ENCODE measurements at places on chromosomes 3 and 15. TPM values are rescaled to one million over a fixed set of nuclear protein-coding genes. Genes with fewer than 3 reads are reported as not detected.

DNA sequence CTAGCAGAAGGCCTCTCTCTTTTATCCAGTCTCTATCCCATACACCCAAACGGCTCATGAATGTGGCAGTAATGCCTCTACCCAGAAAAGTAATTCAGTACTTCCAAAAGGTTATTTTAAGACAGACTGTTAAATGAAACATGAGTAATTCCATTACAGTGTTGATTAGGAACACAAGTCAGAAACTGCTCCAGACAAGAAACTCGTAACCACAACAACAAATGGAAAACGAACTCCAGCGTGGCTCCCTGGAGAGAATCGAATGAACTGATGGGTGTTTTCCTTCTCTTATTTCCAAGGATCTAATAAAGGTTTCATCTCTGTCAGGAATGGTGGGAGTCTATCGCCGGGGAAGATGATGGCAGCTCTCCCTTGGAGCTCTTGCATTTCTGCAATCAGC lies 228.4 kb downstream of the MAGI1 start:
- no peaks in the 10 kb centered on the region for H3K4me1 ChIP-seq
- H3K27me3 ChIP-seq: no peaks in the 10 kb centered on the region
- no peak overlapping the region for H3K27ac ChIP-seq
- H3K4me3 ChIP-seq: no peak overlapping the region
- H3K36me3 ChIP-seq: no peaks in the 10 kb centered on the region

DNA sequence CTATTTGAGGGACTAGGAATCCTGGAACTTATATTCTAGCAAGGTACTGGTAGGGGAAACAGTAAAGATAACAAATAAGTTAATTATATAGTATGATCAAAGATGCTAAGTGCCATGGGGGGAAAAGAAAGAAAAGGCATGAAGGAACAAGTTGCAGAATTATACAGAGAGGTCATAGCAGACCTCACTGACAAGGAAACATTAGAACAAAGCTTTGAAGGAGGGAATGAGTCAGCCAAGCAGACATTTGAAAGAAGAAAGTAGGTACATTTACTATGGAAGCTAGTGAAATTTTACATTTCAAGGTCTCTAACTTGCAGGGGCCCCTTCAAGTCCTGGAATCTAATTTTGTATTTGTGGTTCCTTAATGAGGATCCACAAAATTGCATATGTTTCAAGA lies 57.2 kb upstream of the TIPARP start:
- no peak overlapping the region for H3K4me3 ChIP-seq
- no peak overlapping the region for H3K27ac ChIP-seq
- no peaks in the 10 kb centered on the region for H3K4me1 ChIP-seq

Gene CHRFAM7A
- total RNA-seq: 0.50 TPM

- no peaks in the 10 kb centered on the region for H3K27me3 ChIP-seq
- DNase-seq: peak; percentile 49
- H3K4me3 ChIP-seq: peak overlapping the region; percentile 79
- peaks cover 4% of the 10 kb centered on the region for H3K36me3 ChIP-seq
- H3K4me1 ChIP-seq: peaks cover 16% of the 10 kb centered on the region
These were observed 1.3 kb upstream of the HACD2 start for GRCh38 chr3:123586131-123586530.

Gene ANO10
- total RNA-seq: 6.9 TPM

Gene DZIP1L
- not detected for total RNA-seq

DNA sequence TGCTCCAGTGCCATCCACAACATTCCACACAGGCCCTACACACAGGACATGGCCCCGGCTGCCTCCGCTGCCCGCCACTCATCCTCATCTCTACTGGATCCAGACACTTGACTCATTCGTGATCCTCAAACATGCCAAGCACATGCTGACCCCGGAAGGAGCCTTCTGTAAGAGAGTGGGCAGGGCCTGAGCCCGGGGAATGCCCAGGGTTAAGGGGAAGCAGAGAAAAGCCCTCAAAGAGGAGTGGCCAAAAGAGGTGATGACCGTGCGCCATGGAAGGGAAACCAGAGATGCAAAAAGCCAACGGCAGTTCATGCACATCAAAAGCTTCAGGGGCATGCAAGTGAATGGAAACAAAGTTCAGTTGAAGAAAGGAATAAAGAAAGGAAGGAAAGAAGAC lies 46.1 kb downstream of the RFTN1 start:
- no peak for DNase-seq
- H3K4me1 ChIP-seq: peaks cover 38% of the 10 kb centered on the region
- H3K4me3 ChIP-seq: no peak overlapping the region
- peak overlapping the region; percentile 18 for H3K27ac ChIP-seq
- H3K36me3 ChIP-seq: peaks cover 16% of the 10 kb centered on the region

GRCh38 chr3:52606373-52607085 lies 70.1 kb downstream of the UQCC5 start:
- H3K4me1 ChIP-seq: no peaks in the 10 kb centered on the region
- H3K27me3 ChIP-seq: no peaks in the 10 kb centered on the region
- peaks cover 80% of the 10 kb centered on the region for H3K36me3 ChIP-seq
- H3K27ac ChIP-seq: no peak overlapping the region

- no peaks in the 10 kb centered on the region for H3K27me3 ChIP-seq
- no peak overlapping the region for H3K27ac ChIP-seq
- H3K4me1 ChIP-seq: no peaks in the 10 kb centered on the region
- DNase-seq: no peak
These were observed 50.0 kb downstream of the RASGRP1 start for GRCh38 chr15:38514601-38515000.

Gene FAM107A
- total RNA-seq: not detected

DNA sequence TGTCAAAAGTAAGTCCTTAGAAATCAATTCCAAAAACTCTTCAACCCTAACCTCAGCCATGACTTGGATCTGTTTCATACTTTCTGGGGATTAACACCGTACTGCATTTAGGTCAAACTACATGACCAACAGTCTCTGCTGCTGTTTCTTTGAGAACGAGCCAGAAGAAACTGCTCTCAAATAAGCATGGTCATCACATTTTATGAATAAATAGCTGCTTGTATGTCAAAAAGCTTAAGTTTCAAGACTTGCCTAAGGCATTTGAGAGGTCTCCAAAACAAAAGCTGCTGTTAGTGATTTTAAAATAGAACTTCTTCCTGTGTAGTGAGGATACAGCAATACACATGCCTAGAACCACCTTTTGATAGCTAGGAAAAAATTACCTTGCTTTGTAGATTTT lies 166.3 kb upstream of the CHRM5 start:
- H3K27me3 ChIP-seq: no peaks in the 10 kb centered on the region
- no peaks in the 10 kb centered on the region for H3K4me1 ChIP-seq
- H3K4me3 ChIP-seq: no peak overlapping the region
- no peak overlapping the region for H3K27ac ChIP-seq
- H3K36me3 ChIP-seq: no peaks in the 10 kb centered on the region
- DNase-seq: no peak

- no peaks in the 10 kb centered on the region for H3K36me3 ChIP-seq
- no peak overlapping the region for H3K4me3 ChIP-seq
- DNase-seq: no peak
- no peaks in the 10 kb centered on the region for H3K4me1 ChIP-seq
These were observed 55.9 kb upstream of the PHLDB2 start for GRCh38 chr3:111803123-111803593.

DNA sequence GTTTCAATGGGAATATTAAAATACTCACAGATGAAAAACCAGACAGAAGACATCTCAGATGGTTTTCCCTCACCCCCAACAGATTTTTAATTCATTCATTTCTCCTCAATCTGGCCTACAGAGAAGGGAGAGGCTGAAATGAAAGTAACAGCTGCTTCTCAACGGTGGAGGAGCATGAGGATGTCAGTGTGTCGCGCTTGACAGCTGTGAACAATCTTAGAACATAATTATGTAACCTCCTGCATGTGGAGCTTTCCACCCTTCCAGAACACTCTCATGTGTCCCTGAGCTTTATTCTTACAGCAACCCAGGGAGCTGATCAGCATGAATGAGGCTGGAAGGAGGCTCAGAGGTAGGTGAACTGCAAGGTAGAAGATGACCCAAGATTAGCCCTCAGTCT lies 52.7 kb downstream of the MB21D2 start:
- no peak for DNase-seq
- no peak overlapping the region for H3K27ac ChIP-seq
- no peaks in the 10 kb centered on the region for H3K4me1 ChIP-seq
- no peaks in the 10 kb centered on the region for H3K27me3 ChIP-seq
- no peak overlapping the region for H3K4me3 ChIP-seq

GRCh38 chr3:70861855-70862254 lies 549.4 kb upstream of the MDFIC2 start:
- no peak for DNase-seq

DNA sequence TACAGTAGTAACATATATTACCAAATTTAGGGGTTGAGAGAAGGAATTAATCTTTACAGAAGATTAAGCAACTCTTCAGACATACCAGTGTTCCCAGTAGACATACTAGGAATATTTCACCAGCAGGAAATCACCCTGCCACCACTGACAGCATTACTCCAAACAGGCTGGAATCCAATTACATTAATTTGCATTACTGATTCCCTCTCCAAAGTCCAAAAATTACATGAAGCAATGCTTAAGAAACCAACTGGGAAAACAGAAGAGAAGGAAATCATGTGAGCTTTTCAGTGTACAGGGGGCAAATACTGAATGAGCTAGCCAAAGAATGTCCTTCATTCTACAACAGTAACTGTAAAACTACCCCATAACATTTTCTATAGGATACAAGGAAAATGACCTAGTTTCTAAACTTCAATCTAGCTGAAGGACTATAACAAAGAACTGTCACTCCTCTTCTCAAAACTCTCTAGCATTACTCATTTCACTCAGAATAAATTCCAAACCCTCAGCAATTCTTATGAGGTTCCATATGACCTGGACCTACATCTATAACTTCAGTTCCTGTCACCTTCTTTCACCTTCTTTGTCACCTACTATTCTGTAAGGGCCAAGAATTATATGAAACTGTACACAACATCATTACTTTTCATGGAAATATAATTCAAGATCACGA lies 72.7 kb downstream of the INO80 start:
- peaks cover 80% of the 10 kb centered on the region for H3K36me3 ChIP-seq
- H3K27ac ChIP-seq: no peak overlapping the region
- H3K27me3 ChIP-seq: no peaks in the 10 kb centered on the region
- no peak for DNase-seq
- no peak overlapping the region for H3K4me3 ChIP-seq
- H3K4me1 ChIP-seq: no peaks in the 10 kb centered on the region

Gene CEMIP
- not detected for total RNA-seq

Gene ZDHHC3
- total RNA-seq: 34.6 TPM

DNA sequence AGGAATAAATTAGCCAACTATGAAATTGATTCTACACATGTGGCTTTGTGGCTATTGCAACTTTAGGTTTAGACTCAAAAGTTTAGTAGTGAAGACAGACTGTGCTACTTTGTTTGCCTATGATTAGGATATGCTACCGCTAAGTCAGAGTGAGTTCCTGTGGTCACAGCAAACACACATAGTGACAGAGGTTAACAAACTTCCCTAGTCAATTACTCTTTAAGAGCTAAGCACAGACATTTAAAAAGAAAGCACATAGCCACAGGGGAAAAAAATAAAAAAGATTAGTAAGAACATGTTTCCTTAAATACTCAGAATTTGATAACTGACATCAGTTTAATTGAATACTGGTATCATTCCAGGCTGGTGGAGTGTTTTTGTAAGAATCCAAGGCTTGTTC lies 207.1 kb downstream of the GBE1 start:
- H3K4me3 ChIP-seq: no peak overlapping the region
- H3K4me1 ChIP-seq: no peaks in the 10 kb centered on the region
- no peak overlapping the region for H3K27ac ChIP-seq
- no peaks in the 10 kb centered on the region for H3K36me3 ChIP-seq
- no peaks in the 10 kb centered on the region for H3K27me3 ChIP-seq

DNA sequence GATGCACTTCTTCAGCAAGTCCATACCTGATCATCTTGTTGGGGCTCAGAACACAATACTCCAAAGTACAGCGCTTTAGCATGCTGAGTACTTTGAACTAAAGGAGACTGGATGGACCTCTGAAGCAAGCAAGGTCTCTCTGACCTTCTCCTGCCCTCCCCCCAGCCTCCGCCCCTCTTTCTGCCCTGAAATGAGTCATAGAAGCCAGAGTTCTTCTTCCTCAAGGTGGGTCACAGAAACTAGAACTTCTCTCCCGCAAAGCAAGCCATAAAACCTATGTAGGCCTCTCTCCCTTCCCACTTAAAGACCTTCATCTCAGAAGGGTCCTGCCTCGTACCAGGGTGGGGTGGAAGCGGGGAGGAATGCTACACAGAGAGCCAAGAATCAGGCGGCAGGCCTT lies 230.5 kb upstream of the PROK2 start:
- H3K4me3 ChIP-seq: no peak overlapping the region
- H3K36me3 ChIP-seq: no peaks in the 10 kb centered on the region
- no peak for DNase-seq
- no peaks in the 10 kb centered on the region for H3K4me1 ChIP-seq
- no peaks in the 10 kb centered on the region for H3K27me3 ChIP-seq

DNA sequence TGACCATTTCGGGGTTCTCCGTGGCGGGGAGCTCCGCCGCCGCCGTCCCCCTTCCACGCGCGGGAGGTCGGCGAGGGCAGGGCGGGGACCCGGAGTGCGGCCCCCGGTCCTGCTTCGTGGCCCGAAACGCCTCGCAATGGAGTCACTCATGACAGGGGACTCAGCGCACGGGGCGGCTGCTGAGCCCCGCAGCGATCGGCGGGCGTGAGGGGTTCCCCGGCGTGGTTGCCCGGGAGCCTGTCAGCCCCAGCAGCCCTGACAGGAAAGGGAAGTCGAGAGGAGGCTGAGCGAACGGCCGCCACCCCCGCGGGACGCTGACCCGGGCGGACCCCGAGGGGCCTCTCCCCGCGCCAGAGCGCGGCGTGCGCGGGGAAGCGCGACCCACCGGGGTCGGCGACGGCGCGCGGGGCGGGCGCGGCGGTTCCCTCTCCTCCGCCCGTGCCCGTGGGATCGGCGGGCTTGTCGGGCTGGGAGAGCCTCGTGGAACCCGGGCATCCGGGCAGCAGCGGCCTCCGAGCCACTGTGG lies 564 bp upstream of the PIGZ start:
- H3K4me3 ChIP-seq: peak overlapping the region; percentile 52
- no peaks in the 10 kb centered on the region for H3K36me3 ChIP-seq
- H3K27ac ChIP-seq: no peak overlapping the region
- H3K4me1 ChIP-seq: peaks cover 11% of the 10 kb centered on the region
- peaks cover 6% of the 10 kb centered on the region for H3K27me3 ChIP-seq

Gene TTC23
- total RNA-seq: 0.19 TPM
